ENCODE measurements at places on chromosomes 2 and 18. TPM values are rescaled to one million over a fixed set of nuclear protein-coding genes. Genes with fewer than 3 reads are reported as not detected.

The SLC5A6 gene
- total RNA-seq: 20.0 TPM

The MAPRE3 gene
- total RNA-seq: 35.3 TPM

The DIPK1C gene
- 1.3 TPM for total RNA-seq

The ACMSD gene
- total RNA-seq: not detected

The POTEE gene
- not detected for total RNA-seq

The LAMA1 gene
- total RNA-seq: 0.89 TPM

The CDCA7 gene
- total RNA-seq: 0.97 TPM

The OSR1 gene
- 59.7 TPM for total RNA-seq

The ZDBF2 gene
- total RNA-seq: 8.5 TPM

The LRP1B gene
- 1.2 TPM for total RNA-seq

The AQP12B gene
- not detected for total RNA-seq
